ENCODE measurements at places on chromosomes 2 and 18.
A peak's percentile ranks its signal among the peaks of the same experiment; 100 is the strongest.

- no peaks in the 10 kb centered on the region for H3K36me3 ChIP-seq
- no peak for DNase-seq
- H3K27ac ChIP-seq = no peak overlapping the region
- H3K4me1 ChIP-seq = no peaks in the 10 kb centered on the region
- no peak overlapping the region for H3K4me3 ChIP-seq
These were observed 24.5 kb downstream of the MAL start for GRCh38 chr2:95049961-95050360.

GRCh38 chr2:84836215-84836614 is 44.7 kb downstream of the TRABD2A start:
- H3K27me3 ChIP-seq = no peaks in the 10 kb centered on the region
- no peak overlapping the region for H3K4me3 ChIP-seq
- H3K4me1 ChIP-seq = no peaks in the 10 kb centered on the region
- DNase-seq = no peak

DNA sequence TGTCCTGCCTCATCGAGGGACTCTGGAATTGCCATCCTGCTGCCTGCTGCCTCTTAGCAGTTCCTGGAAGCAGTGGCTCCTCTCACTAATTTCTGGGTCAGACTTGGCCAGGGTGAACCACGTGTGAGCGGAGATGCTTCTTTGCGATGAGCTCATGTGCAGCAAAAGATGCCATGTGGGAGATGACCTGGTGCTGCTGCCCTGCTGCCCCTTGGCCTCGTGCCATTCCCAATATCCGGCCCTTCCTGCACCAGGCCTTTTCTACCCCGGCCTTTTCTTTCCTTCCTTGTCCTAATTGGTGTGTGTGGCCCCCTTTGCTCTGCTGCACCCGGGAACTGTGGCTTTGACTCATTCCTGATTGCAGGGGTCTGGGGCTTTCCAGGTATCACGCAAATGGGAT is 296.9 kb upstream of the HS6ST1 start:
- DNase-seq = no peak
- H3K36me3 ChIP-seq = no peaks in the 10 kb centered on the region
- H3K4me3 ChIP-seq = no peak overlapping the region
- no peaks in the 10 kb centered on the region for H3K27me3 ChIP-seq

DNA sequence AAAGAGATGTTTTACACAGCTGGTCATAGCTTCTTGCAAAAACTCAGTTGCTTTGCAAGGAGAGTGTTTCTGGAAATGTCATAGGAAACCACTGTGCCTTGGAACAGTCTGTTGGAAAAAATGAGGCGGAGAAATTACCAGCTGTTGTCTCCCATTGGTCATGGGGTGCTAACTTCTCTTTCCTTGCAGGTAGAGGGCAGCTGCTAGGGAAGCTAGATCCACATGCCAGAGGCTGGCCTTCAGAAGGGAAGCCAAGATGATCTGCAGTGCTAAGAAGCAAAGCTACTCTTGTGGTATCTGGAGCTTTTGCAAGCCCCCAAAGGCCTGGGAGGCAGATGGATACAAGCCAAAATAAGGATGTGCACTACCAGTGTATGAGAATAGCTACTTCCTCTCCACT is 34.8 kb upstream of the LAMA1 start:
- no peaks in the 10 kb centered on the region for H3K4me1 ChIP-seq
- no peak overlapping the region for H3K4me3 ChIP-seq
- H3K27me3 ChIP-seq = no peaks in the 10 kb centered on the region
- no peak for DNase-seq
- H3K27ac ChIP-seq = no peak overlapping the region

GRCh38 chr2:54629914-54630857 is 93.3 kb upstream of the EML6 start:
- no peaks in the 10 kb centered on the region for H3K27me3 ChIP-seq
- no peak for DNase-seq
- peak overlapping the region; percentile 13 for H3K27ac ChIP-seq
- peaks cover 14% of the 10 kb centered on the region for H3K4me1 ChIP-seq
- peaks cover 80% of the 10 kb centered on the region for H3K36me3 ChIP-seq
- no peak overlapping the region for H3K4me3 ChIP-seq

- H3K4me1 ChIP-seq = peaks cover 23% of the 10 kb centered on the region
- DNase-seq = no peak
- H3K27me3 ChIP-seq = no peaks in the 10 kb centered on the region
- no peaks in the 10 kb centered on the region for H3K36me3 ChIP-seq
- H3K4me3 ChIP-seq = no peak overlapping the region
These were observed 60.1 kb downstream of the ATP8B1 start for GRCh38 chr18:57743008-57743407.

- DNase-seq = peak; percentile 86
- no peak overlapping the region for H3K4me3 ChIP-seq
These were observed 66.3 kb upstream of the TCF7L1 start for GRCh38 chr2:85066874-85067351.

- no peak overlapping the region for H3K4me3 ChIP-seq
- H3K27me3 ChIP-seq = peaks cover 26% of the 10 kb centered on the region
- H3K36me3 ChIP-seq = no peaks in the 10 kb centered on the region
- no peaks in the 10 kb centered on the region for H3K4me1 ChIP-seq
- no peak overlapping the region for H3K27ac ChIP-seq
These were observed 28.0 kb downstream of the KIF1A start for GRCh38 chr2:240791821-240792628.

DNA sequence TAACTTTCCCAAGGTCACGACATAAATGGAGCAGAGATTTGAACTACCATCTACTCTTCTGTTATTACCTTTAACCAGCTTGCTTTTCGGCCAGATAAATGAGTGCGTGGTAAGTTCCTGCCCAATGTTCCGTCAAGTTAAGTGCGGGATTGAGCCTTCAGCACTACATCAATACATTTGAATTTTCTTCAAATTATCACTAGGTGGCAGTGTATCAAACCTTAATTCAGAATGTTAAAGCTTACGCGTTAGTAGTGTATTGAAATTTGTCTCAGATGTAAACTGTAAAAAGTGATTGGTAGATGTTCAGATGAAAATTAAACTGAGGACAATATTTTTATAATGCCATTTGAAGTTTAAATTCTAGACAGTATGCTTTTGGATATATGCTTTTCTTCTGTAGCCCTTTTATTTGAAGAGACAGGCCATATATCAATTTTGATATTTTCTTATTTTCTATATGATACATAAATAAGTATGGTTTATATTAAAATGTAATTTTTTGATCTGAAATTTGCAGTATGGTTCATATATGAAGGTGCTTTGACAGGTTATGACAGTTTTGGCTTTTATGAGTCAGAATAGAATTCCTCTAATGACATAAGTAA is 681.3 kb downstream of the ADCYAP1 start:
- H3K4me3 ChIP-seq = no peak overlapping the region
- H3K27me3 ChIP-seq = no peaks in the 10 kb centered on the region
- H3K4me1 ChIP-seq = no peaks in the 10 kb centered on the region
- H3K27ac ChIP-seq = no peak overlapping the region
- no peaks in the 10 kb centered on the region for H3K36me3 ChIP-seq

DNA sequence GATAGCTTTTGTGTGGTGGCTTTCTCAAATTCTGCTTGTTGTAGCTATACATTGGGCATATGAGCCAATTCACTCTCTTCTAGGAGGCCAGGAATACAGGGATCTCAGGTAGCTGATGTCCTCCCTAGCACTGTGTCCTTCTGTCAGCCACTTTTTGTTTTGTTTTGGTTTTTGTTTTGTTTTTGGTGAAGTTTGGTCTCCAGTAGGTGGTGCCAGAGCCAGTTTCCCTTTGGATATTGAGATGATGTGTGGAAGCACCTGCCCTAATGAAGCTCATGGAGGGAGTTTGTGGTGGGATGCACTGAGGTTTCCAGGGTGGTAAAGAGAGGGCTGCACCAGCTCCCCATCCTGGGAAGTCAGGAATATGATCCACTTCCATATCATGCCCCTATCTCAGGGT is 100.5 kb upstream of the VWC2L start:
- H3K36me3 ChIP-seq = no peaks in the 10 kb centered on the region
- H3K4me1 ChIP-seq = no peaks in the 10 kb centered on the region
- H3K27ac ChIP-seq = no peak overlapping the region
- H3K4me3 ChIP-seq = no peak overlapping the region
- no peak for DNase-seq
- no peaks in the 10 kb centered on the region for H3K27me3 ChIP-seq

GRCh38 chr18:48186131-48186766 is 222.9 kb downstream of the ZBTB7C start:
- H3K4me1 ChIP-seq = no peaks in the 10 kb centered on the region
- no peak overlapping the region for H3K4me3 ChIP-seq
- no peak overlapping the region for H3K27ac ChIP-seq
- no peak for DNase-seq

- H3K27me3 ChIP-seq = no peaks in the 10 kb centered on the region
- peaks cover 16% of the 10 kb centered on the region for H3K4me1 ChIP-seq
- peaks cover 6% of the 10 kb centered on the region for H3K36me3 ChIP-seq
- H3K4me3 ChIP-seq = peak overlapping the region; percentile 94
These were observed 26.3 kb upstream of the TMEM182 start for GRCh38 chr2:102735416-102736109.

DNA sequence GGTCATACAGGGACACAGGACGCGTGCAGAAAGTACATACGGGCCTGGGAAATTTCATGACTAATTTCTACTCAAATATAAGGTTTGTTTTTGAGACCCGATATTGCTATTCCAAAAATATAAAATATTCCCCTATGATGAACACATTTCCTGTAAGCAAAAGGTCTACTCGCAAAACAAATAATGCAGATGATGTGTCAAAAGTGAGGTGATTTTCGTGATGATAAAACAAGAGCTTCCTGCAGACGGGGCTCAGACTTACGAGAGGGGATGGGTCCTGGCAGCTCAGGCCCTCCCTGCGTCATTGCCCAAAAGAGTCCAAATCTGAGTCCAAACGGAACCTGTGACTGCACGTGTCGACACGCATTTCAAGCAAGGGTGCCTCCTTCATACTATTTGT is 62.7 kb downstream of the MBP start:
- H3K27ac ChIP-seq = peak overlapping the region; percentile 82
- no peaks in the 10 kb centered on the region for H3K27me3 ChIP-seq
- DNase-seq = no peak
- H3K4me1 ChIP-seq = peaks cover 78% of the 10 kb centered on the region
- H3K36me3 ChIP-seq = peaks cover 6% of the 10 kb centered on the region
- no peak overlapping the region for H3K4me3 ChIP-seq

GRCh38 chr18:27713037-27713737 is 463.7 kb downstream of the CDH2 start:
- H3K4me3 ChIP-seq = no peak overlapping the region
- no peaks in the 10 kb centered on the region for H3K27me3 ChIP-seq
- DNase-seq = no peak
- H3K36me3 ChIP-seq = no peaks in the 10 kb centered on the region
- no peaks in the 10 kb centered on the region for H3K4me1 ChIP-seq
- H3K27ac ChIP-seq = no peak overlapping the region

DNA sequence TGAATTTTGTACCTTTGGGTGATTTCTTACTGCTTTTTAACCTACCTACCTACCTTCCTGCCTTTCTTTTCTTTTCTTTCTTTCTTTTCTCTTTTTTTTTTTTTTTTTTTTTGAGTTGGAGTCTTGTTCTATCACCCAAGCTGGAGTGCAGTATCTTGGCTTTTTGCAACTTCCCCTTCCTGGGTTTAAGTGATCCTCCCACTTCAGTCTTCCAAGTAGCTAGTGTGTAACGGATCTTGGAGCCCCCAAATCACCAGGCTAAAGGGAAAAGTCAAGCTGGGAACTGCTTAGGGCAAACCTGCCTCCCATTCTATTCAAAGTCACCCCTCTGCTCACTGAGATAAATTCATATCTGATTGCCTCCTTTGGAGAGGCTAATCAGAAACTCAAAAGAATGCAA is 61.3 kb downstream of the DDX18 start:
- no peaks in the 10 kb centered on the region for H3K36me3 ChIP-seq
- no peak overlapping the region for H3K27ac ChIP-seq
- H3K27me3 ChIP-seq = no peaks in the 10 kb centered on the region
- no peaks in the 10 kb centered on the region for H3K4me1 ChIP-seq
- no peak overlapping the region for H3K4me3 ChIP-seq

DNA sequence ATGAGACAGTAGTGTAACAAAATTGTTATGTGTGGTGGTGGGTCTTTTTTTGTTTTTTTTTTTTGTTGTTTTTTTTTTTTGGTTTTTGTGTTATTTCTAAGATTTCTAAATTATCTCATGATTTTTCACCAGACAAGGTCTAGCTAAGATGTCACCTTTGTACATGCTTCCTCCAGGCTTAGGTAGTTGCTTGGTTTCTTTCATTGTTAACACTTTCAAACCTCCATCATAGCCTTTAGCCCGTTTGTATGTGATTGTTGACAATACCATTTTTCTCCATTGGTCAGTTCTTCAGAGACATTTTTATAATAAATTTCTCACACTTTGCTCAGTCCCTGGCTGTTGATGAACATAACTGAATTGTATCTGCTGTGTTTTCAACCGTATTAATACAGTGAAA is 2.2 kb downstream of the RELCH start:
- no peak for DNase-seq
- no peak overlapping the region for H3K27ac ChIP-seq
- H3K36me3 ChIP-seq = no peaks in the 10 kb centered on the region
- peak overlapping the region; percentile 60 for H3K4me3 ChIP-seq
- no peaks in the 10 kb centered on the region for H3K27me3 ChIP-seq

DNA sequence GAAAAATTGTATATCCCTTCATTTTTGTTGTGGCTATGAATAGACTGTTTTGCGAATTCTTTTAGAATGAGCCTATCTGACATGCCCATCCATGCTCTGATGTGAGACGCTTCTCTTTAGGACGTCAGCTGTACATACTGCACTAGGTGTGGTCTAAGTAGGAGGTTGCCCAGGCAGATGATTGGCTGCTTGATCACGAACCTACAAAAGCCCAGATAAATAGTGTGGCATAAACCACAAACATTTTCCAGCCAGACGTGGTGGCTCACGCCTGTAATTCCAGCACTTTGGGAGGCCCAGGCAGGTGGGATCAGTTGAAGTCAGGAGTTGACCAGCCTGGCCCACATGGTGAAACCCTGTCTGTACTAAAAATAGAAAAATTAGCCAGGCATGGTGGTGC is 251.8 kb downstream of the AGAP1 start:
- no peak overlapping the region for H3K27ac ChIP-seq
- H3K36me3 ChIP-seq = peaks cover 18% of the 10 kb centered on the region
- peaks cover 28% of the 10 kb centered on the region for H3K4me1 ChIP-seq
- H3K27me3 ChIP-seq = no peaks in the 10 kb centered on the region

DNA sequence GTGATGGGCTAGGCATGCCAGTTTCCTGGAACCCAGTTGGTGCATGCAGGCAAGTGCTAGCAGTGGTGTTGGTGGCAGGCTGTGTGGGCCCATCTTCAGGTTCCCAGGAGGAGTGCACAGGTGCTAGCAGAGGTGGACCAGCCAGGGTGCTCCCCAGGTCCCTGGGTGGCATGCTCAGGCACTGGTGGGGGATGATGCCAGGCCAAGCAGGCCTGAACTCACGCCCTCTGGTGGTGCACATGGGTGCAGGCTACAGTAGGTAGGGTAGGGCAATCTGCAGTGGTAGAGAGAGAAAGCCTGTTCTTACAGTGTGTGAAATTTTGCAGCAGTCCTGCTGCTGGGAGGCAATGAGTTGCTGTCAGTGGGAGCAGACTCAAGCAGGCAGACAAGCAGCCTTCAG is 1651.8 kb downstream of the DPP10 start:
- H3K36me3 ChIP-seq = no peaks in the 10 kb centered on the region
- no peaks in the 10 kb centered on the region for H3K4me1 ChIP-seq
- no peaks in the 10 kb centered on the region for H3K27me3 ChIP-seq
- no peak for DNase-seq
- H3K27ac ChIP-seq = no peak overlapping the region
- no peak overlapping the region for H3K4me3 ChIP-seq

- H3K36me3 ChIP-seq = no peaks in the 10 kb centered on the region
- H3K4me3 ChIP-seq = no peak overlapping the region
- no peaks in the 10 kb centered on the region for H3K4me1 ChIP-seq
- DNase-seq = no peak
- H3K27ac ChIP-seq = no peak overlapping the region
These were observed 114.1 kb upstream of the TEX51 start for GRCh38 chr2:126784621-126785020.
